Omental fat pad (tissue), 4 donors: ENCODE measurements at places on chromosomes 2 and 18. TPM values are rescaled to one million over a fixed set of nuclear protein-coding genes. Genes with fewer than 3 reads are reported as not detected.

The C2orf66 gene
- total RNA-seq, result 0.38 TPM

The FAM161A gene
- 1.9 TPM for total RNA-seq

The ACMSD gene
- not detected for total RNA-seq

The MC5R gene
- total RNA-seq, result not detected

The ARPC2 gene
- total RNA-seq, result 357 TPM
